ENCODE measurements at places on chromosomes 3 and 15.

DNA sequence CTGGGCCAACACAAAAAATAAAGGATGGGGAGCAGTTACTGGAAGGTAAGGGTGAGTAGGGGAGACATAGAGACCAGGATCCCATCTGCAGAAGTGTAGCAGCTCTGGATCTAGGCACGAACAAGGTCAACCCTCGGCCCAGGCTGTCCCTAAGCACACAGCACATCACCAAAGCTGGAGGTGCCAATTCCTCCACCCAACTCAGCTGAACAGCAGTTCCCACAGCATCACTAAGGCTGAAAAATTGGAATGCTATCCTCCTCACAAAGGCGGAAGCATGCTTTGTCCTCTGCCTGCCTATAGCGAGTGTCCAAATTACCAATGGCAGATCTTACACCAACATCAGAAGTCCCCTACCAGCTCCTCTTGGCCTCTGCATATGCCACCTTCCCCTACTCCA, 33.9 kb downstream of the OSBPL10 start:
- no peak for DNase-seq

DNA sequence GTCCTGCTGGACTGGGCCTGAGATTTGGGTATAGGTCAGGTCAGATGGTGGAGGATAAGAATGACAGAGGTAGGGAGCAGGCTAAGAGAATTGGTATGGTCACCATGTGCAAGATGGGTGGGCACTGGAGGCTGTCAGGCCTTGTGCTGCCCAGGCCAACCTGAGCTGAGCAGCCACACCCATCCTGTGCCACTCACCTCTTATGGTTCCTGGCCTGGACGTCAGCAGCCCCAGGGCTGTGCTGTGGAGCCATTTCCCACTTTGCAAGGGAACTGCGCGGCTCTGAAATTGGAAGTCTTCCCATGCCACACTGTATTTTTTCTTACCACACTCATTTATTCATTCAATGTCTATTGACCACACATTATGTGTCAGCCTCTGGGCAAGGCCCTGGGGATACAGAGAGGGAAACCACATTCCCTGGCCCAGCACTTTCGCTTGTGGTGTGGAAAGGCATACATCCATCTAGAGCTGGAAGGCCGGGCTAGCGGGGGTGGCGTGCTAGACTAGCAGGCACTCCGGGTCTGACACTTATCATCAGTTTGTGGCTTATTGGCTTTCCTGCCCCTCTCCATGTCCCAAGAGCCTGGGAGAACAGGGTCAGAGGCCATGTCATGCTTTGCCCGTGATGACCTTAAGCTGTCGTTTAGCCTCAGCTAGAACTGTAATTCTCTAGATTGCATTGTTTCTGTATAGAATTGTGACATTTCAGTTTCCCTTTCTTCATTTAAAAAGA, 51.1 kb upstream of the POLG start:
- DNase-seq: no peak

GRCh38 chr3:143597774-143598652, 250.3 kb downstream of the SLC9A9 start:
- DNase-seq: no peak

DNA sequence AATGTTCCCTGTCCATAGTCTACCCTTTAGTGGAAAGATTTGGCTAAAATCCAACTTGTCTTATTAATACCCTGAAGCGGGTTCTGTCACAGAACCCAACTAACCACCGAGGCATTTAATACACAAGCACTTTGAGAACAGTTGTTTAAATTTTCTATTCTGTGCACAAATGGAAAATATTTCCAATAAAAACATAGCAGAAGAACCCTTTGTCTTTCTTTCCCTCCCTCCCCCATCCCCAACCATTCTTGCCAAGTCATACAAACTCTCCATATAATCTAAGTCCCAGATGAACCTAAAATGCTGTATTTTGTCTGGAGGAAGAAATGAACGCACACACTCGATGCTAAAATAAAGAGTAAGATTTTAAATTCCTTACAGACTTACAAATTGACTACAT, 126.9 kb upstream of the STRIT1 start:
- no peak for DNase-seq

DNA sequence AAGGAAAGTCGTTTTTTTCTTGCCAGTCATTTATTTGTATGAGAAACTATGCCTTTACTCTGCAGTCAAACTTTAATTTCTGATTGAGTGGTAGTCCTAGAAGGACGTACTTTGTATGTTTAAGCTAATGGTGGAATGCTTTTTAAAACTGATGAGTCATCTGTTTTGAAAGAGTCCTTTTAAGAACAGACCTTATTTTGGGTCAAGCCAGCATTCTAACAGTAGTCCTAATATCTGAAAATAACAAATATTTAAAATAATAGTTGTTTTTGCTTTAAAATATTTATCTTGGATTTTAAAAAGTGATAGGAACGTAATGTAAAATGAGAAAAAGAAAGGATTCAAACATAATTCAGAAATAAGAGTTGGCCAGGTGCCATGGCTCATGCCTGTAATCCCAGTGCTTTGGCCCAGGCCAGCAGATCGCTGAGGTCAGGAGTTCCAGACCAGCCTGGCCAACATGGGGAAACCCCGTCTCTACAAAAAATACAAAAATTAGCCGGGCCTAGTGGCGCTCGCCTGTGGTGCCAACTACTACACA, 1.3 kb upstream of the LRRC58 start:
- DNase-seq: no peak

GRCh38 chr3:71360764-71361163, 222.8 kb downstream of the FOXP1 start:
- DNase-seq: no peak

GRCh38 chr15:79608066-79608864, 176.1 kb downstream of the MINAR1 start:
- DNase-seq: no peak

- DNase-seq: no peak
Observed at GRCh38 chr3:16147220-16147994, 27.1 kb upstream of the GALNT15 start.

GRCh38 chr3:113110267-113110666, 101.1 kb upstream of the BOC start:
- no peak for DNase-seq

Measured in cortex of kidney (tissue), 1 donor.